ENCODE measurements at places on chromosomes 11 and 22.
A peak's percentile ranks its signal among the peaks of the same experiment; 100 is the strongest.

- DNase-seq, result no peak
These were observed 17.5 kb downstream of the EXT2 start for GRCh38 chr11:44113018-44113417.

DNA sequence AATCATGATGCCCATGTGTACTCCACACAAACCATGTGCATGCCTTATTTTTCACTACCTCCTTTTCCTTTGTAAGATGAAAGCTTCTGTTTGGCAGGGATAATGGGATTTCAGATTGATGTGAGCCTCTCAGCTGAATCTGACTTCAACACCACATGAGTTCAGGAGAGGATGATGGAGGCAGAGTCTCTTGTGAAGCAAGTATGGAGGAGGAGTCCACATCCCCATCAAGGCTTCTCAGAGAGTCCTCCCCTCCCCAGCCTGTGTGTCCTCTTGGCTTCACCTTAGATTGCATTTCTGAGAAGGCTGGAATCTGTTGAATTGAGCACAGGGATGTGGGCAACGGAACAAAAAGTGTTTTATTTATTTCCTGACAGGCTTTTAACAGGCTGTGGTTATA, 370.4 kb downstream of the FAT3 start:
- DNase-seq, result peak; percentile 29

DNA sequence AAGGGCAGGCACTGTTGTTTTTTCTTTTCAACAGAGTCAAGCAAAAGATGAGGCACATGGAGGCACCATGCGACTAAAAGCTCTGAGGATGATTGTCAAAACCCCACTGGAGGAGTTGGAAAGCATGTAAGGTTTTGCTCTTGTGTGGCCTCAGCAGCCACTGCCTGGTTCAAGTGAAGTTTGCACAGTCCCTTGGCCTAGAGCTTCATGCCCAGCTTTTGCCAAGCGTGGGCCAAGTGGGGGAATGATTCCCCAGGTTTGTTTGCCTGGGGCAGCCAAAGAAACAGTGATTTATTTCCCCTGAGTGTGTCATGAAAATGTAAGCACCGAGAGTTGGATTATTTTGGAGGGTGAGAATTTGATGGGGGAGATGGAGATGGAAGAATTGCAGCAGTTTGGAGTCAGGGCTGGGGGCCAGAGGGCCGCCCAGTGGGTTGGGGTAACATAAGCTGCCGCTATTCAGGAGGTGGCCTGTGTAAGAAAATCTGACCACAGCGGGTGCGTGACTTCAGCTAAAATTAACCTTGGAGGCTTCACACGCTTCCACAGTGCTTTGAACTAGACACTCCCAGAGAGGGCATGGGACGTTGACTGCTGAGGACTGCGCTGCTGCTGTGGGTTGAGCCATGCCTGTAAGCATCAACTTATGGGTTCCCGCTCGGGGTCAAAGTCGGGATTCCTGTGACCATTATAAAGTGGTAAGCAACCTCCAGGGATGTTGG, 100.7 kb downstream of the NAV2 start:
- DNase-seq, result no peak

GRCh38 chr22:43008921-43009320, 6.0 kb downstream of the PACSIN2 start:
- DNase-seq, result no peak

GRCh38 chr11:35393098-35393497, 26.3 kb downstream of the SLC1A2 start:
- DNase-seq, result no peak

Data from astrocyte of the hippocampus (primary cell).